Epithelial cell of esophagus (primary cell): ENCODE measurements at places on chromosomes 7 and 10.

DNA sequence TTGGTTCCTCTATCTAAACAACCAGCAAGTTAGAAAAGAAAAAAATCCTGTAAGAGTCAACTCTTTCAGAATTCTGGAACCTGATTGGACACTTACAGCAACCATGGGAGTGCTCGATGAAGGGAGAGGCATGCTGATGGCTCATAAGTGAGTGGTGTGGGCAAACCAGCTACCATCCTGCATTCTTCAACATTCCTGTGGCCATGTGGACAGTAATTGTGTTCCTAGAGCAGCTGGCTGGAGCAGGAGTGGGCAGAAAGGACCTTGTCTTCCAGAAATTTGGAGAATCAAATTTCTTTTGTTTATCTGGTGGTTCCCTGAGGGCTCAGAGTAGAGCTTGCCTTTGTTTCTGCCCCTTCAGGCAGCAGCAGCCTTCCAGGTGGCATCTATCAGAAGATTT is 22.5 kb upstream of the MYL7 start:
- DNase-seq: peak; percentile 83

GRCh38 chr7:103447073-103447960 is 1.3 kb upstream of the SLC26A5 start:
- DNase-seq: peak; percentile 71

- DNase-seq: no peak
These were observed 114.7 kb downstream of the EXOC4 start for GRCh38 chr7:133367561-133367960.

DNA sequence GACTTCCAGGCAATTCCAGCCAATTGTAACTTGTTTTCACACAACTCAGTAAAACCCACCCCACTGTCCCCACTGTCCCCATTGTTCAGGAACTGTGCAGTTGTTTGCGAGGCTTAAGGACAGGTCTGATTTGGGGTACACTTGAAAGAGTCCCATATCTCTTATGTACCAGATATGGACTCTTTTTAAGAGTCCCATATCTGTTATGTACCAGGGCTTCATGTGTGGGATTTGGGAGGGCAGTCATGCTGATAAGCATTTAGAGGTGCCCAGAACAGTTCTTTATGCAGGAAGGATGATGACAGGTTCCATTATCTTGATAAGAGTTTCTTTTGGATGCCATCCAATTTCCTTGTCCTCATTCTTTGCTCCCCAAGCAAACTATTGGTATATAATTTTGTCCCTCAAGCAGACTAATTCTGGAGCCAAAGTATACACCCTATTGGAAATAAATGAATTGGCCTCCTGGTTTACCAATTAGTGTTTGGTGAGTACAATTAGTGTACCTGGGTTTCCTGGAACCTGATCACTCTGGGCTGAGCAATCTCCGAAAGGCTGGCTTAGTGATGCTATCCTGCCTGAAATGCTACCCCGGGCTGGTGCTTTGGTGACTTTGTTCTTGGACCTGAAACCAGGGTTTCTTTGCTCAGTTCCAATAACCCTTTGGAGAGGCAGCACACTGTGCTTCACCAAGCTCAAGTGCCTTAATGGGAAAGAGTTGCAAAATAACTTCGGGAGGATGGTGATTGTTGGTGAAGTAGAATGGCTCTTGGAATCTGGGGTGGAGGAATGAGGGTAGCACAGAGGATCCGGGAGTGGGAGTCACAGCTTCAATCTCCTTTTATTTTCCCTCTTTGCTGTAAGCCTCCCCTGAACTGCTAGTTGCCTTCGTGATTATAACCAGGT is 6.2 kb upstream of the DMBT1 start:
- DNase-seq: no peak

GRCh38 chr10:71657604-71658466 is 61.7 kb downstream of the C10orf105 start:
- DNase-seq: no peak

GRCh38 chr10:47365431-47366180 is 17.4 kb downstream of the RBP3 start:
- no peak for DNase-seq

DNA sequence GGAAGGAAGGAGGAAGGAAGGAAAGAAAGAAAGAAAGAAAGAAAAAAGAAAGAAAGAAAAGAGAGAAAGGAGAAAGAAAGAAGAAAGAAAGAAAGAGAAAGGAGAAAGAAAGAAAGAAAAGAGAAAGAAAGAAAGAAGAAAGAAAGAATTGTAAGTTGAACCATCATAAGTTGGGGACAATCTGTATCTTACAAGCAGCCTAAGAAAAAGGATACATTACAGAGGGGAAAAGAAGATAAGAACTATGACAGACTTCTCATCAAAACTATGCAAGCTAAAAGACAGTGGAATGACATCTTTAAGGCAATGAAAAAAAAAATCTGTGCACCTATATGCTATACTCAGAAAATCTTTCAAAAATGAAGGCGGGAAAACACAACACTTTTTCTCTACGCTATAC is 50.3 kb upstream of the SP4 start:
- no peak for DNase-seq

- DNase-seq: no peak
These were observed 116.4 kb upstream of the PPIF start for GRCh38 chr10:79230850-79231249.

- no peak for DNase-seq
These were observed 98.5 kb downstream of the ST7 start for GRCh38 chr7:117051808-117052207.

GRCh38 chr10:5269791-5270190 is 73.2 kb downstream of the AKR1C4 start:
- no peak for DNase-seq

DNA sequence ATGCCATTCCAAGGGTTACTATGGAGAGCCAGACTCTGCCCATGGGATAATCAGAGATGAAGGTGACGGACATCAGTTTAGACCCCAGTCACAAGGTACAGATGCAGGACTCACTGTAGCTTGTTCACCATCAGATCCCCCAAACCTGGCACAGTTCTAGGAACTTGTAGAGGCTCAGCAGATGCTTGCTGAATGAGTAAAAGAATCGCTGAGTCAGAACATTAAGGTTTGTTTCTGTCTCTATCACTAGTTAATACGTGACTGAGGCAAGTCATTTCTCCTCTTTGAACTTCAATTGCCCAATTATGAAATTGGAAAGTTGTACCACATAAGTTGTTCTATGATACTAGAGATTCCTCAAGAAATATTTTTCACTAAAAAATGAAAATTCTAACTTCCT is 65.1 kb downstream of the PPP1R3C start:
- peak; percentile 76 for DNase-seq

GRCh38 chr10:1093696-1094095 is 37.5 kb downstream of the WDR37 start:
- no peak for DNase-seq

- peak; percentile 86 for DNase-seq
These were observed 6.6 kb upstream of the ABCC2 start for GRCh38 chr10:99775850-99776249.

DNA sequence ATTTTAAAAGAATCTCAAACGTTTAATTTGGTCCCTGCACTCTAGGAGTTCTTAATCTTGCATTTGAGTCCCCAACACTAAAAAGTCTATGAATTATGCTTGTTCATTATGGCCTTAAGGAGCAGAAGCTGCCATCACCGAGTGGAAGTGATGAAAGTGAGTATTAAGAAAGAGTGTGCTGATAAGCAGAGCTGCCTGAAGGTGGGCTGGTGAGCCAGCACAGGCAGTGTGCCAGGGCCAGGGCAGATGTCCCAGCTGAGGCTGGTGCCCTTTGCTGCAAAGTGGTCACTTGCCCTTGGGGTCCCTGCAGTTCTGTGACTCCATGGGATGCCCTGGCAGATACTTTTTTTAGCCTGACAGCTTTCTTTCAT is 72.9 kb upstream of the LOXL4 start:
- peak; percentile 15 for DNase-seq

- no peak for DNase-seq
These were observed 467.8 kb downstream of the ARL4A start for GRCh38 chr7:13155188-13155587.

DNA sequence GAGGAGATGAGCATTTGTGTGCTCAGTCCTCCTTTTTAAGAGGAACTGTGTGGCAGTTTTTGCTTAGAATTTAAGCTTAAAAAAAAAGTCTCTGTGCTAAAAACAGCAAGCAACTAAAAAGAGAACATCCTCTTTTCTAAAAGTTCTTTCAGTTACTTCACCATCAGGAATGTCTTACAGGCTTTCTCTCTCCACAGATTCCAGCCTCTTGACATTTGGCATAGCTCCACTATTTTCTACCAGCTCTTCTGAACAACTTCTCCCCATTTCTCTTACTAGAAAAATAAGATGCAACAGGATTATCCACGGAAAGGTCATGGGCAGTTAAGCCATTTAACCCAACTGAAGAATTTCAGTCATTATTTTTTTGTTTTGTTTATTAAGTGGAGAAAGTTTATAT is 13.2 kb downstream of the PCLO start:
- DNase-seq: no peak

GRCh38 chr7:26995666-26996065 is 100.1 kb downstream of the HOXA1 start:
- DNase-seq: no peak

DNA sequence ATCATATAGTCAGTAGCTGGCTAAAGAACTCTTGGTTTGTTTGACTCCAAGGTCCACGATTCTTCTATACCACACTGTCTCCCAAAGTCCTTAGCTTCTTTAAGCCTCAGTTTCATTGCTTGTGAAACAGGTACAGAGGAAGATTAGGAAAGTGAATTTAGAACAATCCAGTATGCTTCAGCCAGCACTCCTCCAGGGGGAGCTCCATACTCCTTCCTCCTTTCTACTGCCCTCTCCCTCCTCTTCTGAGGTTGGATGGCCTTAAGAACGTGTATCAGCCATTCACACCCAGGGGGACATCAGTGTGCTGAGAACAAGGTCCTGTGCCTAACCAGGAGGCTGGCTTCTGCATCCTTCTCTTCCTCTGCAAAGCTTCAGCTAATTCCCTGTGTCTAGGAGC is 54.8 kb upstream of the CALD1 start:
- peak; percentile 70 for DNase-seq

DNA sequence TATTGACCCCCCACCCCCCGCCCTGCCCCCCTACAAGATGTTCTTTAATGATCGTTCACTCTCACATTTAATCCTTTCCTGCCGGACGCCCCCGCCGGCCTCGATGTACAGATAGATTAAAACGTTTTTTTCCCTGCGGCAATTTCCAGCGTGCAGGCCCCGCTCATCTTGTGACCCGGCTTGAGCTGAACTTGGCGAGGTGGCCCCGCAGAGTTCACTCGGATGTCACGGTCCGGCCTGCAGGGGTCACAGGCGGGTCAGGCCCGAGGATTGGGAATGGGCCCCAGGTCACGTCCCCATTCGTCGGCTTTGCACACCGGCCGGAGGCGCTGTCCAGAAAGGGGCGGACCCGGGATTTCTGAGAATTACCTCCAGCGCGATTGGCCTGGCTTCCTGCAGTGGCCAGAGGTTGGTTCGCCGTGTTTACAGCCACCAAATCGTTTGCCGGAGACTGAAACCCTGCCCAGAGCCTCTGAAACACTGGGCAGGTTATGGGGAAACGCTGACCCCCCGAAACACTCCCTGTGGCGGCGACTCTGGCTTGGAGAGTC is 1.9 kb upstream of the CYP26A1 start:
- DNase-seq: no peak

- peak; percentile 70 for DNase-seq
These were observed 239.2 kb downstream of the EXOC4 start for GRCh38 chr7:133491846-133492652.

- DNase-seq: no peak
These were observed 70.0 kb upstream of the CC2D2B start for GRCh38 chr10:95837783-95838182.

GRCh38 chr10:113720386-113720785 is 31.1 kb upstream of the PLEKHS1 start:
- no peak for DNase-seq

GRCh38 chr7:115722302-115722977 is 308.1 kb downstream of the TFEC start:
- no peak for DNase-seq

- DNase-seq: peak; percentile 47
These were observed 36.7 kb upstream of the PRPS1L1 start for GRCh38 chr7:18064242-18064838.
